ENCODE measurements at places on chromosomes 16 and 17.

DNA sequence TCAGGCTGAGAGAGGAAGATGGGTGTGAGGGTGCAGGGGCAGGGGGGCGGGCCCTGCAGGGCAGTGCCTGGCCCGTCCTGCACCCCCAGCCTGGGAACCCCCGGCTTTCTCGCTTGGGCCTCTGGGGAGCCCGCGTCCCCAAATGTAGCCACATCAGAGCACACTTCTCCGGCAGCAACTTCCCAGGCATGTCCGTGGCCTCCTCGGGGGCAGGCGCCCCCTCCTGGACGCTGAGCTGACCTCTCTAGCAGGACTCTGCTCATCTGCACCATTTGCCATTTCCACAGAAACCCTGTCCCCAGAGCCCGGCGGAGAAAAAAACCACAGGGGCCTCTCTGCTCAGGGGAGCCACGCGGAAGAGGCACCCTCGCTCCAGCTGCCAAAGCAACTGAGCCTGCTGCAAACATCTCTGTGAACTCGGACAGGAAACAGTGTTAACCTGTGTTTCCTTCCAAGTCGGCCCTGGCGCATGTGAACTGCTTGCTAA lies 63.4 kb downstream of the KLHDC4 start:
- peak; percentile 42 for DNase-seq

GRCh38 chr17:73138541-73139138 lies 26.2 kb upstream of the SSTR2 start:
- DNase-seq: no peak

DNA sequence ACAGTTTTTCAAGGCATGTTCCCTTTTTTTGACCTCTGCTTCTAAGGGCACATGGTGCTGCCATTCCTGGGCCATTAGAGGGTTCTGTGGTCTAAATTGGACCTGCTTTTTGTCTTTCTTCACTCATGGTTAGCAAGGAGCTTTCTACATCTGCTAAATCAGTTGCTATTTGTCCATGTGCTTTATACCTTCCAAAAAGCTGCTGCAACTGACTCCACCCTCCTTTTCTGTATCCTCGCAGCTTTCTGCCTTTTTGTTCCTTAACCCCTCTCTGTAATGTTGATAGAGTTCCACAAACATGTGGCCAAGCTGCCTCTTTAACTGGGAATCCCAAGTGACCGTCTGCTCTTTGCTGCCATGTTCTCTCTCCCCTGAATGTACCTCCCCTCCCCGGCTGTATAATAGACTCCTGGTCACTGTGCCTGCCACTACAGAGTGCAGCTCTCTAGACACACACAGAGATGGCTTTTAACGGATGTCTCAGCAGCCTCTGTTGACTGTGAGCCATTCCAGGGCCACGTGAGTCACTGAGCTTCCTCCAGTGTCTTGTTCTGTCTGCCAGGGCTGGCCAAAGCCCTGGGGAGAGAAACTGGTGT lies 57.4 kb upstream of the TEKT3 start:
- no peak for DNase-seq

- DNase-seq: no peak
These were observed 24.8 kb downstream of the PDIA2 start for GRCh38 chr16:307691-308312.

- no peak for DNase-seq
These were observed 409 bp upstream of the C17orf107 start for GRCh38 chr17:4898927-4899326.

- peak; percentile 34 for DNase-seq
These were observed 53.0 kb downstream of the RPA1 start for GRCh38 chr17:1882836-1883235.

- DNase-seq: no peak
These were observed 44.1 kb downstream of the SRCIN1 start for GRCh38 chr17:38561416-38562214.

DNA sequence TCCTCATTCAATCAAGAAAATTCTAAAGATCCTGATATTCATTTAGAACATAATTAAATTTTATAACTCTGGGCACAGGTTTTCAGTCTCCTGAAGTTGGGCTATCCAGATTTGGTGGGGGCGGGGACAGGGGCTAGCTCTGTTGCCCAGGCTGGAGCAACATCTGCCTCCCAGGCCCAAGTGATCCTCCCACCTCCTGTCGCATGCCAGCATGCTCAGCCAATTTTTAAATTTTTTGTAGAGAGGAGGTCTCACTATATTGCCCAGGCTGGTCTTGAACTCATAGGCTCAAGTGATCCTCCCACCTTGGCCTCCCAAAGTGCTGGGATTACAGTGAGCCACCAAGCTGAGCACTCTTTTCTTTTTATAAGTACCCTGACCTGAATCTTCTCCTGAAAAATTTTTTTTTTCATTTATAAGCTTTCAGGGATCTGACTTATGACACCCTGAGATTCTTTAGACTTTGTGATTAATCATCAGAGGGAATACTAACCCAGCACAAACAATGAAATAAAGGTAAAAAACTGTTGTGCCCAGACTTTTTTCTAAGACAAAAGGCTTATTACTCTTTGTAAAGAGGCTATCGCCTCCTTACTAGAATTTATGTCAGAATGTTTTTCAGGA lies 62.6 kb downstream of the TUBD1 start:
- peak; percentile 67 for DNase-seq

GRCh38 chr16:55052348-55052734 lies 121.7 kb downstream of the IRX5 start:
- DNase-seq: no peak

GRCh38 chr16:56607109-56607618 lies 1.2 kb upstream of the MT2A start:
- DNase-seq: no peak

DNA sequence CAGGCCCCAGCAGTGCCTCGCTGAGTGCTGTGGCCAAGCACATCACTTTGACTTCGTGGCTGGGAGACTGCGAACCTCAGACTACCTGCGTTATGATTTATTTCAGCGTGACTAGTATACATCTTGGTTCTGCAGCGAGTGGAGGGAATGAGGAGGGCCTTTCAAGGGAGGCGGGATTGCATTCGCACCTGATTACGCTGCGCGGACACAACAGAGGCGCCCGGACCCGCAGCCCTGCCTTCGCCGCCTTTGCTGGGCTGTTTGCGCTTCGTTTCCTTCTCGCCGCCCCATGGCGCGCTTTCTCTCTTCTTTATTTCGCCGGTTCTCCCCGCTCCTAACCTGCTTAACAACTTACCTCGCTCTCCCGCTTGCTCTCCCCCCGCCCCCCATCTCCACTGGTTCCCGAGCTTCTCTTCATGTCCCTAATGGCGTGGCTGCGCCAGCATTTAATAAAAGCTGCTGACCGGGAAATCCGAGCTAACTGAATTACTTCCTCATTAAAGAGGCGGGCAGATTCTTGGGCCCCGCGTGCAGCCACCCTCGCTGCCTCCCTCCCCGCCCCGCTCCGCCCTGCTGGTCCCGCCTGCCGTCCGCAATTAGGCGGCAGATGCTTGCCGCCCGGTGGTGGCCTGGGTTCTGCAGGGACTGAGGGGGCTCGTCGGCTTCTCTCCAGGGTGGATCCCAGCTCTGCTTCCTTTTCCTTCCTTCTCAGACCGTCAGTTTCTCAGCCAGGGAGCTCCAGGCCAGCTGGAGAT lies 257.6 kb upstream of the SDK2 start:
- peak; percentile 54 for DNase-seq

DNA sequence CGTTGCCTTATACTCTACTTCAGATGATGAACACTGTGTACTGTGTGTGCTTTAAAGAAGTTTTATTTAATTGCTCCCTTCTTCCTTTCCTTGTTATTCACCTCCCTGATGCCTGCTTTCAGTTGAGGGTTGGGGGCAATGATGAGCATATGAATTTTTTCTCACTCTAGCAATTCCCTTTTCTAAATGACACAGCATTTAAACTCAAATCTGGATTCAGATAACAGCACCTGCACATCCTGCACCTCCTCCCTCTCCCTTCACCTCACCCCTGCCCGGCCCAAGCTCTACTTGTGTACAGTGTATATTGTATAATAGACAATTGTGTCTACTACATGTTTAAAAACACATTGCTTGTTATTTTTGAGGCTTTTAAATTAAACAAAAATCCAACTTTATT lies 13.0 kb upstream of the PNPO start:
- no peak for DNase-seq

DNA sequence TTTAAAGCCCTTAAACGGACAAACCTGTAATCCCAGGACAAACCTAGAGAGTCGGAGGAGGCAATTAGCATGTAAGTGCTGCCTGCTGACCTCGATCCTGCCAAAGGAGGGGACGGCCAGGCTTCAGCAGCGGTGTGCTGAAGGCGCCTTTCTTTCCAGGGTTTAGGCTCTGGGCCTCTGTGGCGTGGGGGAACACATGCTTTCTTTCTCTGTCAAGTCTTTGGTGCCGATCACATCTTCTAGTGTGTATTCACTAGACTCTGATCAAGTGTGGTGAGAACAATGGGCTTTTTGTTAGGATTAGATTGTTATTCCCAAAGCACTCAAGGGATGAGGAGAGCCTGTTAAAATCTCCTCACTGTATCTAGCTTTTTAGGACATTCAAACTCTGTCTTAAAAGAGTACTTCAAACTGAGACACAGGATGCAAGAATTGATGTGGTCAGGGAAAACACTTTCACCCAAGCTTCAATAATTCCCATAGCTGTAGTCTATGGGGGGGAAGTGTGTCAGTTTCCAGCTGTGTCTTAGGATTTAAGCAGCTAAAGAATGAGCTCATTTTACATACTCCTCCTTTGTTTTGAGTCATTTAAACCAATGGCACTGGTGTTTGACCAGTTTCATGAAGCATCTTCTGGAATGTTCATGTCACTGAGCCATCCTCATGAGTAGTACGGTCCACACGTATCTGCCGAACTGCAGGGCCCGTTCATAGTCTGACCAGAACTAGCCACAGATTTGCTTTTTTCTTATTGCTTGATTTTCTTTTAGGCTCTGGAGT lies 51.2 kb downstream of the RPA1 start:
- DNase-seq: no peak

GRCh38 chr16:4105848-4106247 lies 10.4 kb downstream of the ADCY9 start:
- DNase-seq: no peak

Data from stimulated activated CD4-positive, alpha-beta T cell treated with anti-CD3 and anti-CD28 coated beads, Interleukin-2, amount 100 ng/mL, for 24 hours (primary cell).